ENCODE measurements at places on chromosomes 1 and 21.
A peak's percentile ranks its signal among the peaks of the same experiment; 100 is the strongest.

DNA sequence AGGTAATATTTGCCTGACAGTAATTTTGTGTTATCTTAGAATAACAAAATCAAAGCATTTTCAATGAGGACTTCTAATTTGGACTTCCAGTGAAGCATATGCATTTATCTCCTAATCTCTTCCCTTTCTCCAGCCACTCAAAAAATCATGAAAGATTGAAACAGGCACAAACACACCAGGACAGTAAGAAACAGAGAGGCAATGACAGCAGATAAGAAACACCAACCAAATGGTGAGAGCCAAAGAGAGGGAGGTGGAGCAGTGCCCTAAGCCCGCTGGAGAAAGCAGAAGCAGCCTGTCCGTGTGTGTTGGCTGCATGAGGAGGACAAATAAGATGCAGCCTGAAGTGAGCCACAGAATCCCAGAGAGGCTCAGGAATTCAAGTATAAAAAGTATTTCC lies 39.0 kb downstream of the SLC44A3 start:
- DNase-seq = no peak

- DNase-seq = peak; percentile 75
Observed at GRCh38 chr1:160834945-160835565, 27.6 kb downstream of the CD244 start.

DNA sequence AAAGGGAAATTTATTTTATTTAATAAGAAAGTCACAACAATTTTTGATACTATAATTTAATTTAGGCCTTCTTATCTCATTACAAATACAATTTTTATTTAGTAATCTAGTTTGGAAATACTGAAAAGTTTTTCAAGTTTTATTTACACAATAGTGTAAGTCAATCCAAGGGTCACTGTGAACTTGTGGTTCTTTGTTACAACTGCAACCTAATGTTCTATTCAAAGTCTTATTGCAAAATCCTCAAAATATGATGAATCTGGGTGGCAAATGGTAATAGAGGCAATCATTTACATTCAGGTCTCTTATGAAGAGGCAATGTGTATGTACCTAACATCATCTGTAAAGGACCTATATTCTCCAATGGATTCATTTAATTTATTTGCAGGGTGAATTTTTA lies 421.2 kb downstream of the DPYD start:
- no peak for DNase-seq

DNA sequence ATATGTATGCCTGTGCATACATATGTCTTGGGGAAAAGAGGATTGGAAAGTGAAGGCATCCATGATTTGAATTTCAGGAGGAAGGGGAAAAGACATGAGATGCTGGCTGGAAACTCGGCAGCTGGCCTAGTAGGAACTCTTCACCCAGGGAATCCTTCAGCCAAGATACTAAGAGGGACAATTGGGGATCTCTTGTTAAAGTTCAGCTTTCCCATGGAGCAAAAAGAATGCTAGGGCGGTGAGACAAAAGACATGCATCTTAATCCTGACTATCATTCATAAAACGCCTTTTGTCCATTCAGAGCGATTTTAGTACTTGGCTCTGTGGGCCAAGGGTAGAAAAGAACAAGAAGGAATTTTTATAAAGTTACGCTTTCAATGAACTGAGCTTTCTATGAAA lies 20.5 kb downstream of the PDPN start:
- no peak for DNase-seq

DNA sequence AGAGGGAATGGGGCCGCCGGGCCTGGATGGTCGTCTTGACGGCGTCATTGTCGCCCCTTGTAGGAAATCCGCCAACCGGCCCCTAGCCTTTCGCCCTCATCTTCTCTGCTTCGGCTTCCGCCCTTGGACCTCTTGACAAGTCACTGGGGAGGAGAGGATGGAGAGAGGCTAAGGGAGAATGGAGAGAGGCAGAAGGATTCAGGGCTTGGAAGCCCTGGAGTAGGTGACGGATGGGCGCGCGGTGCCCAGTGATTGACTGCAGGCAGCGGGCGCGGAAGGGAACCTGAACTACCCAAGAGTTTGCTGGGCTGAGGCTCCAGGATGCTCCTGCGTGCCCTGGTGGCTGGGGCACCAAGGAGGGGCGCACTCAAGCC lies 651 bp downstream of the PDE4B start:
- DNase-seq = no peak

- no peak for DNase-seq
Observed at GRCh38 chr21:17758683-17759082, 60.5 kb downstream of the C21orf91 start.

GRCh38 chr1:161196521-161197451 lies 2.1 kb downstream of the ADAMTS4 start:
- no peak for DNase-seq

GRCh38 chr1:76463278-76463677 lies 388.7 kb downstream of the ST6GALNAC3 start:
- peak; percentile 54 for DNase-seq

GRCh38 chr1:5928714-5929400 lies 63.4 kb downstream of the NPHP4 start:
- DNase-seq = no peak

DNA sequence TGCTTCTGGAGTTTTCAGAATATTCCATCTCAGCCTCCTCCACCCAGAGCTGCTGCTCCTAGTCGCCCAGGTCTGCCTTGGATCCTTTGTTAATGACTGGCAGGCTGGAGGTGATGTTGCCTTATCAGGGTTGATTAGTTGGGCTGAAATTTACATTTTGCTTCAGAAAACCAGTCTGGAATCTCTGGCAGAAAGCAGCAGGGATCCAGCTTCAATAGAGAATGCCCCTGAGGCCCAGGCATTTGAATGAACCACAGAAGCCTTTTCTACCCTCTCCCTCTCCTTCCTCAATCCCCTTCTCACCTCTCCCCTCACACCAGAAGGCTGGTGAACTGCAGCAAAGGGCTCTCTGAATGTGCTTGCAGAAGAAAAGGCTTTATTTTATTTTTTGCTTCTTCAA lies 83.2 kb downstream of the PLXNA2 start:
- DNase-seq = no peak

DNA sequence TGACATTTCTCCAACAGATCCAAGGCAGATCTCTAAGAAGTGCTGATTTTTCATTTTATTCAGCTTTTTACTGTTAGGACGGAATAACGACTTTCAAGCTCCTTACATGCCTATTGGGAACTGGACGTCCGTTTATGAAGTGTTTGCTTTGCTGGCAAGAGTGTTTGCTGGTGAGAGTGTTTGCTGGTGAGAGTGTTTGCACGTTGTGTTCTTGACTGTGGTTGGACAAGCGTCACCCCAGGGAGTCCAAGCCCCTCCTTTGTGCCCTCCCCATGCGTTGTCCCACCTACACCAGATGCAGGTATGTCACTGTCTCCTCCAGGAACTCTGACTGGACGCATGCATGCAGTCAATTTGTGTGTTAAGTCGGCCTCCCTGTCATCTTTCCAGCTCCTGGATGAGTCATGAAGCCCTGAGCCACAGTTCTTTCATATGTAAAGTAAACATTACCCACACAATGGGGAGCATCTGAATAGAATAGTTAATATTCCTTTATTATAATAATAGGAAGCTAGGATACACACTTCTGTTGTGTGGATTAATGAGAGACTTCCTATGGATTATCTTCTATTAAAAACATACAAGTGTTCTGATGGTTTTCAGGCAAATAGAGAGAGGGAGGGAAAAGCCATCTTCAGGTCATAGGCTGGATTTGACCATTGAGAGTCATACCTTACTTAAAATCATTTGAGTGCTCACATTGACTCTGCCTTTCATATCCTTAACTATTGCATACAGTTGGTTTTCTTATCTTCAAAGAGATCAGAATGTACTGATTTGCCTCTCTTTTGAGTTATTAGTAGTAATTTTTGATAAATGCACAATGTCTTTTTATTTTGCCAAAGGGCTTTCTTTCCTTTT lies 119.2 kb downstream of the GALNT2 start:
- DNase-seq = no peak

DNA sequence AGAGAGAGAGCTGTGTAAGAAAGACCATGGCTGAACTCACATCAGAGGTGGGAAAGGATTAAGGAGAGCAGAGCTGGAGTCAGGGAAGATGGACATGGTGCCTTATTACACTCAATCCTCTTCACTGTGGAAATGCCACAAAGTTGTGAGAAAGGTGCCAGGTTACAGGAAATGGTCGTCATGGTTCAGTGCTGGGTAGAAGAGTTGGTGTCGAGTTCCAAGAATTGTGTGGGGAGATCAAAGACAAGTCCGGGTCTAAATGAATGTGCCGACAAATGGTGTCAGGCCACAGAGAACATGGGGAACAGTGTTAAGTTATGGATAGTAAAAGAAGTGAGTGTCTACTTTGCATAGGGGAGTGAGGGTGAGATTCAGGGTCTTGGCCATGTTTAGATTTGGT lies 40.9 kb downstream of the LAMC2 start:
- DNase-seq = peak; percentile 56

- DNase-seq = no peak
Observed at GRCh38 chr1:17791055-17791390, 35.9 kb downstream of the ACTL8 start.

DNA sequence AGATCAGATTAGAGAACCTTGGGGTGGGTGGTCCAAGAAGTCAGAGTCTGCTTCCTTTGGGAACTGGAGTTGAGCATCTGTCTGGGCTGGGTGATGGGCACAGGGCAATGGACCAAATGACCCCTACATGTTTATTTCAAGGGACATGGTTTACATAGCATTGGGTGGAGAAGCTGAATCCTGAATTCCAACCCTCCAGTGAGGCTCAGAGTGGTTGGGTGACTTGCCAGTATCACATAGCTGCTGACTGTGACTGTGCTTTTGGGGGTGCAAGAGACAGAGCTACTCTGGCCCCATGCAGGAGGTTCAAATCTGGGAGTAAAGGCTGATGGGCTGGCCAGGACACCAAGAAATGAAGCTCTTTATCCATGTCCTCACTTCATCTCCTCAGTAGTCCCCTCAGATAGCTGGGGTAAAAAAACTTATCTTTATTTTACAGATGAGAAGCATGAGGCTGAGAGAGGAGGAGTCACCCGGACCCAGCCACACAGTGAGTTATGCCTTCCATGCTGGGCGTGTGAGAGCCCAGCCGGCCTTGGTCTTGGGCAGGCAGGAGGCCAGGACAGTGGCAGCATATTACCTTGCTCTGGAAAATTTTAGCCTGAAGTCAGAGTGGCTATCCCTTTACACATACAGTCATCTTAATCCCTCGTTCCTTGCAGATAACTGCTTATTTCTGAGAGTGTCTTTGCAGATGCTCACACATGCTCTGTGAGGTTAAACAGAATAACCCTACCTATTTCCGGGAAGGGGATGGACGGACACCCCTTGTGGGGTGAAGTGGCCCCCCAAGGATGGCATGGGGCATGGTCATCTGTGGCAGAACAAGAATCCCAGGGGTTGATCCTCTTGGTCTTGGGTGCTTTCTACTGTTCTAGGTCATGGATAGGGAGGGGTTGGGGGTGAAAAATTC lies 2.8 kb upstream of the SERINC2 start:
- no peak for DNase-seq

DNA sequence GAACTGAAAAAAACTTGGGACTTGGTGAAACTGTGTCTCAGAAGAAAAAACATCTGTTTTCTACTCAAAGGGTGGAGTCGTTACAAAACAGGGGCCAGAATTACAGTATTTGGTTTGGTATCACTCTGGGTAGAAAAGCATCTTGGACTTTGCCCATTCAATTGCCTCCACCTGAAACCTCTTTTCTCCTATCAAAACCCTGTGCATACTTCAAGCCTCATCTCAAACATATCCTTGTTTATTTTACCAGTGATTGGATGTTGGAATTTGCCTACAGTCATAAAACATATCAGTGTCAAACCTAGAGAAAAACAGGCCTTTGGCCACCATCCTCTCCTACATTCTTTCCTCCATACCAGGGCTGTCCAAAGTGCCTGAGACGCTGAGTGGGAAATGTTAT lies 281.5 kb downstream of the PLPP3 start:
- no peak for DNase-seq

- DNase-seq = no peak
Observed at GRCh38 chr1:33117440-33118085, 36.6 kb downstream of the AZIN2 start.

DNA sequence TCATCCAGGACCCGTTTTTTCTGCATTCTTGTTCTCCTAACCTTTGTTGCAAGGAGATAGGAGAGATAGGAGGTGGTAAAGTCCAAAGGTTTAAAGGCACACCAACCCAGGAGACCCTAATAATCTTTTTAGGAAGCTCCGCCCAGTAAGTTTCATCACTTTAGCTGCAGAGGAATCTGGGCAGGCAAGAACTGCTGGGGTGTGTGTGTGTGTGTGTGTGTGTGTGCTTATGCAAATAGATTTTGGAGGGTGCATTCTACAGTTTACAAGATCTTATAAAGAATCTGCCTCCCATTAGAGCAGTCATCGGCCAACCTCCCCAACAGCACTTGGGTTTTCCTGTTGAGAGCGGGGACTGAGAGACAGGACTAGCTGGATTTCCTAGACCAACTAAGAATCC lies 3.9 kb upstream of the IL10 start:
- peak; percentile 35 for DNase-seq

DNA sequence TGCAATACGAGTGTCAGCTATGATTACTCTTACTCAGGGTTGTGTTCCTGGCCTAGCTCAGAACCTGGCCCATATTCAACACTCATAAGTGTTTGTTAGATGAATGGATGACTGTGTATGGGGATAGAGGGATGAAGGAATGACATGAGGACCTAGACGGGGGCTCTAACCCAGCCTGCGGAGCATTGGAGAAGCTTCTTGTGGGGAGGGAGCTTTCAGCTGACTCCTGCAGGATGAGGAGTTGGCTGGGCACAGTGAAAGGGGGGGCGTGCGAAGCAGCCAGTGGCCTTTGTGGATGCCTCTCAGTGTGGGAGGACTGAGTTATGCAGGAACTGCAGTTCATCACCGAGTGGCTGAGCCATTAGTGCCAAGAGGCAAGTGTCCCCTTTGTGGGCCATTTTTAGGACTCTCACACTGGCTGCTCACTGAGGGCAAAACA lies 1.2 kb upstream of the EXTL1 start:
- DNase-seq = no peak

DNA sequence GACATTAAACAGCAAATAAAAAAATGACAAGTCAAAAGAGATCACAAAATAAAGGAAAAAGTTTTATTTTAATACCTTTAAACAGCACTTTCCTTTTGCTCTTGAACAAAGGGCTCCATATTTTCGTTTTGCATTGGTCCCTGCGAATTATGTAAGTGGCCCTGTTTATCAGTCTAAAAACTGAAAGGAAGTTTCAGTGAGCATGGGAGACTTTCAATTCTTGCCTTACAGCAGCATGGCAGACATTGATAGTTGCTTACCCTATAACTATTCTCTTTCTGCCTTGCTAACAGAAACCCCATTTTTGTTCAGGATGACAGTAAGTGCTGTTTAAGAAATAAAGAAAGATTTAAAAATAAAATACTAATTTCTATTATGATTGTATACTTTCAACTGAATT lies 5.2 kb upstream of the SH3GLB1 start:
- DNase-seq = peak; percentile 57

DNA sequence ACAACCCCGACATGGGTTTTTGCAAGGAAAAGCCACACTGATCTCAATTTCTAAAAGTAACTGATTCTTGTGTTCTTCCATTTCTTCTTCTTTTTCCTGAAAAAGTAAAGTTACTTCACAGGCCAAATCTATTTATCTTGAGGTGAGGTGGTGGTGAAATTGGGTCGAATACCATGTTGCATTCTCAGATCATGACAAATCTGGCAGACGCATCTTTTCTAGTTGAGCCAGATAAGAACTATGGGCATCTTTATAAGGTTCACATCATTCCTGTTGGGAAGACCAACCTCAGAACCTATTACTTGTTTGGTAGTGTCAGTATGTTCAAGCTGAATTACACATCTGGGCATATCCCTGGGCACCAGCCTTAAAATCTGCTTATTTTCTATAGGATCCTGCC lies 78.6 kb upstream of the USP25 start:
- no peak for DNase-seq

Measured in GM12865 (cell line).